Neuronal stem cell (in vitro differentiated cells): ENCODE measurements at places on chromosomes 3 and 15.

- no peak for DNase-seq
Measured at GRCh38 chr3:48411041-48411588, 18.8 kb downstream of the PLXNB1 start.

- no peak for DNase-seq
Measured at GRCh38 chr3:50336452-50337174, 4.0 kb downstream of the RASSF1 start.

- DNase-seq = no peak
Measured at GRCh38 chr15:61794276-61794675, 266.0 kb downstream of the VPS13C start.

DNA sequence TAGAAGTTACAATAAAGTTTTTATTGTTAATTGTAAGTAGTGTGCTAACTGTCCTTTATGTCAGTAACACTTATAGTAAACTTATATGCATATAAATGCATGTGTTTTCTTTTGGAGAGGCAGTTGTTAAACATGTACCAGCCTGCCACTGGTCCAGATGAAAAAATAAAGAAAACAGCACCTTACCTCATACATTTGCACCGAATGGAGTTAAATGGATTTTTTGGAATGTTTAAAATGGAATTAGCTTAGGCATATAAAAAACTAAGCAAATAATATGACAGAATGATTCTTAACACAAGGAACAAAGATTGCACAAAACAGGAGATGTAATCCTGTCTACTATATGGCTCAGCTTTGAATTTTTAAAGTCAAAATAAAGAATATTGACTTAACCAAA, 50.2 kb upstream of the ALDH1A3 start:
- no peak for DNase-seq

- DNase-seq = no peak
Measured at GRCh38 chr3:73540969-73541740, 83.6 kb downstream of the PDZRN3 start.

DNA sequence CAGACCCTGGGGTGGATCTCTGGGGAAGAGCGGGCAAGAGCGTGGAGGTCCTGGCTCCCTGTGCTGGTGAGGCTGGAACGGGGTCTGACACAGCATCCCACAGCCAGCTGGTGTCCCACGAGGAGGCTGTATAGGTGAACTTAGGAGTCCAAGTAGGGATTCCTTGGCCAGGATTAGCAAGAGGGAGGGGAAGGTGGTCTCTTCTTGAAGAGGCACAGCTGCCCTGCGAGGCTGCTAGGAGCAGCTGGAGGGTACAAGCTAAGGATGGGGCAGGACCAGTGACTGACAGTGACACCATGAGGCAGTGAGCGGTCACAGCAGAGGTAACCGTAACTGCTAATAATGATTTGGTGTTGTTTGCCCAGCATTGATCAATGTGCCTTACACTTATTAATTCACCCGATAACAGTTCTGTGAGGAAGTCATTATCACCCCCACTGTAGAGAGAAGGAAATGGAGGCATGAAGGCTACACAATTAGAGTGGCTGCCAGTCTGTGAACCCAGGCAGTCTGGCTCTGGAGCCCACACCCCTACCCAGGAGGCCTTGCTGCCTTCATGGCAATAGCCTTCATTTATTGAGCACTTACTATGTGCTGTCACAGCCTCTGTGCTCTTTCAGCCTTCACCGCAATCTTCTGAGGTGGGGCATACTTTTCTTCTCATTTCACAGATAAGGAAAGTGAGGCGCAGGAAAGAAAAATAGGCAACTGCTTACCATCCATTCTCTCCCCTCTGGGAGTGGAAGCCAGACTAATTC, 59.4 kb downstream of the TMEM44 start:
- DNase-seq = no peak

DNA sequence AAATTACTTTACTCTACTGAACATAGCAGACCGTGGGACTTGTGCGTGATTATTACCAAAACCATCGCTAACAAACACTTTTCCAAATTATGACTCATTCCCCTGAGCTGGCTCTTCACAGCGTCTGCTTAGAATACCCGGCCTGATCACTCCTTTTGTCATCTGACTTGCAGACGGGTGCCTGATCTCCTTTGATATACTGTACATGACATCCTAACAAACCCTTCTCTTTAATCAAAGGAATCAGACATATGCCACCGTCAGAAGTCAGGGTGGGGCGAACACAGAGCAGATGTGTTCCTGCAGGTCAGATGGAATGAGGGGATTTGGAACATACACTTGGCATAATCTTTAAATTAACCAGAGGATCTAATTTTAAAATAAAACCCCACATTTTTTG, 48.5 kb upstream of the SH3GL3 start:
- DNase-seq = no peak

GRCh38 chr3:189139611-189139940, 32.2 kb upstream of the TPRG1 start:
- no peak for DNase-seq

GRCh38 chr3:95567346-95567745, 1247.0 kb upstream of the EPHA6 start:
- no peak for DNase-seq

DNA sequence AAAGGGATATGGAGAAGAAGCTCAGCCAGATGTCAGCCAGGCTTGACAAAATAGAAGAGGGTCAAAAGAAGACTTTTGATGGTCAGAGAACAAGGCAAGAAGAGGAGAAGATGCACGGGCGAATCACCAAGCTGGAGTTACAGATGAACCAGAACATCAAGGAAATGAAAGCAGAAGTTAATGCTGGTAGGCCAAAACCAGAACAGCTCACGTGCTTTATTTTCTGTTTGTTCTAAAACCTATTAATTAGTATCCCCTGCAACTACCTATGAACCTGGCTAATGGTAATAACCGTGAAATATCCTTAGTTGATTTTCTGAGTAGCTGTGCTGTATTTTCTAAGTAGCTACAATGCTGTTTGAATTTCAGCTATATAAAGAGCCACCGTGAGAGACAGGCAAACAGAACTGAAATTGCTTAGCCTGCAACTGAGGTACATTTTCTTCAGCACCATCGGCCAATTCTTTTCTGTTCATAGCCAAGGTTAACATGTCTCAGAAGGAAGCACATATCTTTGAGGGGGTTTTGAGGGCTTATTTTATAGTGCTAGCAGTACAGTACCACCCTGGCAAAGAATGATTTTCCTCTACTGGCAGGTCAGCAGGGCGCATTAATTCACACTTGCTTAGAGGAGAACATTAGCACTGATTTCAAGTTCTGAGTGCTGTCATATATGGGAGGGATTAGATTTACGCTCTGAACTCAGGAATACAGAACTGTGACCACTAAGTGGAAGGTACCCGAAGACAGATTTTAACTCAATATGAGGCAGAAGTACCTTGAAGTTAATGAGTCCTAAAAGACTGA, 78.9 kb downstream of the FAM81A start:
- no peak for DNase-seq

DNA sequence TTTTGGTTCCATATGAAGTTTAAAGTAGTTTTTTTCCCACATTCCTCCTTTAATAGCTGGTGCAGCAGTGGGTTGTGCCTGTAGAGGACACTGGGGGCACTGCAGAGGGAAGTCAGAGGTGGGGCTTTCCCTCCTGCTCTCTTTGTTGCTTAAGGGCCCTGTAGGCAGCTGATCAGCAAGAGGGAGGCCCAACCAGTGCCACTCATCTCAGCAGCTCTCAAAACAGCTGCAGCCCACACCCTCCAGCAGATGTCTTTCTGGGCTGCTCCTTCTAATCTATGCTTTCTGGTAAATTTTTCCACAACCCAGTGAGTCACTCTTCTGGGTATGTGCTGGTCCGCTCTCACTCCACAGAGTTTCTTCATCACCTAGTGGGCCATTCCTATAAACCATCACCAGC, 263.8 kb downstream of the FEZF2 start:
- no peak for DNase-seq

GRCh38 chr3:196979545-196979944, 10.9 kb upstream of the PIGZ start:
- no peak for DNase-seq

DNA sequence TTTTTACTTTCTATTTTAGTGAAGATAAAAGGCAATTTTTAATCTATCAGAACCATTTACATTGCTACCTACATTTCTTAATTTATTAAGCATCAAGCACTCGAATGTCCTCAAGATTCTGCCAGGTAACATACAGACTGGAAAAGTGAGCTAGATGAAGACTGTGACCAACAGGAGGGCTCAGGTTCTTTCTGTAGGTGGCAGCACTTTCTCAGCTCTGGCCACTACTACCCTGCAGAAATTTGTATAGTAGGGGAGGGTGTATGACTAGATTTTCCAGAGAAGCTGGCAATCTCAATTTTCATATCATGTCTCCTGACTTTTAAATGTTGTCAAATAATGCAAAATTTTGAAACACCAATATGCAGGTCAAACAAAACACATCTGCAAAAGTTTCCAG, 165.0 kb upstream of the SUCLG2 start:
- DNase-seq = peak; percentile 4
